RPMI7951 (cell line): ENCODE measurements at places on chromosomes 7 and 10. TPM values are rescaled to one million over a fixed set of nuclear protein-coding genes. Genes with fewer than 3 reads are reported as not detected.

DNA sequence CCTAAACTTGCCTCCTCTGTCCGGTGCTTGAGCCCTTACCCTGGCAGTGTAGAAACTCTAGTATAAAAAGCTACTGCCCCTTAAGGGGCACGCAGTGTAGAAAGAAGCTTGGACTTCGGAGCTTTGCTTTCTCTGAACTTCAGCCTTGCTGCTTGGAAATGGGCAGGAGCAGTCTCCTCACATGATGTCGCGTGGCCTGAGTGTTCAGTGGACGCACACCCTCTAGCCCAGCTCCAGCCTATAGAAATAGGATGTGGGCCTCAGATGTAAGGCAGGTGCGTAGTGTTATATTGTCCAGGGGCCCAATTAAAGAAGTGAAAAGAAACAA, 98.2 kb upstream of the PCBD1 start:
- no peak for DNase-seq

DNA sequence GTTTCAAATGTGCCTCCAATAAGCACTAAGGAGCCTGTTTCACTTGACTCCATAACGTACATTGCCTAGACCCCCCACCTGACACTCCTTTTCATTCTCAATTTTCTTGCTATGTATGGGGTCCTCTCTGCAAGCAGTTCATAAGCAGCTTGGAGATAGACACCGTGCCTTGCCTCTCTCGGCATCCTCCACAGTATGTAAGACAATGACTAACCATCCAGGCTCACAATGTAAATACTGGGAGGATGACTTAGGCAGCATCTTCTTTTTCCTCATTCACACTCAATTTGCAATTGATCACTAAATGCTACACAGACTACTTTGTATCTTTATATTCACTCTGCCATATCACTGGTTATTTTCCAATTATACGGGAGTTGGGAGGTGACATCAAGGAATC, 22.8 kb upstream of the CABCOCO1 start:
- no peak for DNase-seq

- no peak for DNase-seq
These were observed 65.0 kb downstream of the ZEB1 start for GRCh38 chr10:31383810-31384588.

The CPN1 gene
- not detected in 2 replicates for total RNA-seq

- no peak for DNase-seq
These were observed 151.3 kb upstream of the FAM20C start for GRCh38 chr7:40799-41750.

DNA sequence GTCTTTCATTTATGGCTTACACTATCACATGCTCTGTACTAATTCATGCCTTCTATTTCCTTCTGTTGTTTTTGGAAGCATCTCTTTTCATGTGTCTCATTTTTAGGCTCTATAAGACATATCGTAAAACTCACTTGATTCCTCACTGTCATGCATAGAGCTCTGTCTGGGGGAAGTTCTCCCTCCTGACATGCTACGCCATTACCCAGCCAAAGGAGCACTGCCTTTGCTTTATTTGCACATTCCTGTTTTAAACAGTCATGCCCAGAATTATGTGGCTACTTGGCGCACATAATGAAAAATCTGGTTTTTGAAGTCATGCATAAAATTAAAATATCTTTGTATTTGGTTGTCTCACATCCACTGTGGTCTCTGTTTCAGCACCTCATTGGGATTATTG, 17.6 kb upstream of the AKR1C3 start:
- no peak for DNase-seq

DNA sequence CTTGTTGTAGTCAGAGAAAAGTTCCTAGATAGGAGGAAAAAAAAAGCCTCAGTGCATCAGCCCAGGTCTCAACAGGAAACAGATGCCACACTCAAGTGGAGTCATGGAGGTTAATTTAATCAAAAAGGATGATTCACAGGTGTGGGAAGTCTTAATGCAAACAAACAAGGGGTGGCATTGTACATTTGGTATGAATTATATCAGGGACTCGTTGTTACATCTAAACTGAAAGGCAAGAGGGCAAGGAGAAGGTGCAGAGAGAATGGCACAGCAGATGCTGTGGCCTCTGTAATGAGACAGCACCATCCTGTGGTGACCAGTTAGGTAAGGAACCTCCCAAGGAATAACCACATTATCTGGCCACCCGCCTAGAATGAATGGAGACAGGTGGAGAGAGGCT, 133.7 kb downstream of the PTPRZ1 start:
- DNase-seq, result no peak

DNA sequence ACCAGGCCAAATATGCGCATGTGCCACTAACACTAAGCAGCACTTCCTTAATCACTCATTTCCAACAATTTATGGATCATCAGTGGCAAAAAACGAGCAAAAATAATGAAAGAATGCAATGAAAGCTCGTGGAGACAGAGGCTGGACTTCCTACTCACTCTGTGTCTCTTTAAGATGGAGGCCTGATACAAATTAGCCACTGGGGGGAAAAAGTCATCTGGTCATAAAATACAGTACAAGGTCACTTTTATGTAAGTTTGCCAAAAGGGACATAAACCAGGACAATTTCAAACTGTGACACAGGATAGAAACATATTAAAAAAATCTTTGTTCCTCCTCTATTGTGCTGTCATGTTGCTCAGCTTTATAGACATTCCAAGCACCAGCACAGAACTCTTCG, 101.7 kb downstream of the LMBR1 start:
- no peak for DNase-seq

DNA sequence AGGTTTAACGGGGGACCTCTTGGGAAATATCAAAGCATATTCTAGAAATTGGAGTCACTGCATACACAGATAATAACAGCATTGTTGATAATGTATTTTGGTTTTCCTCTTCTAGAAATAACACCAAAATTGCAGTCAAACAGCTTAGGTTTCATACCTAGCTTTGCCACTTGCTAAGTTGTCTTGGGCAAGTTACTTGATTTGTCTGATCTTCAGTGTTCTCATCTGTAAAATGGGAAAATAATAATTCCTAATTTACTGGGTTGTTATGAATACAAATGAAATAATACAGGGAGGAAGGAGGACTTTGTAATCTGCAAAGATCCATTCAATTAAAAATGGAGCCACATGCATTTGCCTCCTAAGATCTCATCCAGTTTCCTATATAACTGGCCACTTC, 20.3 kb upstream of the NUP205 start:
- DNase-seq, result no peak

The CYP2C8 gene
- 0.12 TPM in 1 of 2 replicates, not detected in the other for total RNA-seq

DNA sequence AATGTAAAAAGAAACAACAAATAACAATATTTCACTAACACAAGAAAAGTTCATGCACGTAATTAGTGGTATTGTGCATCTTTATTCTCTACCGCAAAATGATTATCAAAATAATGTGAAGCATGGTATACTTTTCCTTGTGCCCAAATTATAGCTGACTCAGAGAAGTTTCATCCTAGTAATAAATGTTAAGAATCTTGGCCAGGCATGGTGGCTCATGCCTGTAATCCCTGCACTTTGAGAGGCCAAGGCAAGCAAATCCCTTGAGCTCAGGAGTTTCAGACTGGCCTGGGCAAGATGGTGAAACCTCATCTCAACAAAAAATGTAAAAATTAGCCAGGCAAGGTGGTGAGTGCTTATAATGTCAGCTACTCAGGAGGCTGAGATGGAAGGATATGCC, 105.0 kb downstream of the KMT2C start:
- DNase-seq, result no peak

GRCh38 chr10:43037942-43038782, 38.7 kb upstream of the RET start:
- DNase-seq, result no peak

DNA sequence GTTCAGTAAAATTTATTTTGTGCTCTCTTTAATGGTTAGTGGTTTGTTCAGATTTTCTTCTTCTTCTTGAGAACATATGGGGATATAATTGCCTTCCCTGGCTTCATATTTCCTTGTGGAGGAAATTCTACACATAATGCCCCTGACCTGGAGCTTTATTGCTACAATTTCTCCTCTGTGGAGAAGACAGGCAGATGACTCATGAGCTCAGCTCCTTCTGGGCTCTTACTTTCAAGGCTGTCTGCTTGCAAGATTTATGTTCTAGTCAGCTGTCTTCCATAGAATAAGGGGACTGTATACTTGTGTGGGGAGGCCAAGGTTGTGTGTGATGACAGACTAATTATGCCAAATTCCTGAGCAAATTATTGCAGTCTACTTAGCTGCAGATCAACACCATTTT, 1.6 kb downstream of the LRRD1 start:
- peak; percentile 53 for DNase-seq

The TMEM236 gene
- 0.10 and 0.12 TPM in 2 replicates for total RNA-seq

DNA sequence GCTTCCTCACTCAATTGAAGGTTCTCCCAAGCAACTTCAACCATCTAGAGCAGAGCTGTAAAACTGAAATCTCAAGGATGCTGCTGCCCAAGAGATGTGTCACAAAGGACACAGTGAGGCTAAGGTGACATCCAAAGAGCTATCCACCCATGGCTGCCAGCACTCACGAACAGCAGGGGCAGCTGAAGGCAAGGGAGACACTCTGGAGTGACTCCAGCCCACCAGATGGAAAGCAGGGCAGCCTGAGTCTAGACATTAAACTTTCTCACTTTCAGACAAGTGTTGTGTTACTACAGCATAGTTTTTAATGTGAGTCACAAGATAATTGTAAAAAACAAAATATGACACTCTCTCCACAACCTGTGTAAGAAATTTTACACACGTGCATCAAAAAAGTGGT, 113.5 kb downstream of the LARP4B start:
- no peak for DNase-seq

The JAKMIP3 gene
- not detected in 2 replicates for total RNA-seq

GRCh38 chr10:70331486-70332268, 47.9 kb upstream of the NPFFR1 start:
- DNase-seq, result peak; percentile 97

GRCh38 chr7:17132726-17133125, 165.7 kb upstream of the AHR start:
- no peak for DNase-seq

DNA sequence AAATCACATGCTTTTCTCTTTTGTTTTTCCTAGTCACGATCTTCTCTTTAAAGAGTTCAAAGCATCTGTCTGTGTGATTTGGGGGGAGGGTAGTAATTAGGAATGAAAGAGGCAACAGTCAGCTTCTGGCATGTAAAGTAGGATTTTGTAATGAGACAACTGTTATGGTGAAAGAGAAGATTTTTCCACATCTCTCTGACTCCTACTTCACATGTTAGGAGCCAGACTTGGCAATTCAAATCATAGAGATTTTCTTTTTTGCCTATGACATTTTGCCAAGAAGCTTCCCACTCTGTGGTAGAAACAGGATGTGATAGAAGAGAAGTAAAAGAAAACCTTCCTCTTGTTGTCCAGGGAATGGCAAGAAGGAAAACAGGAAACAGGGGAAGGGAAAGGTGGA, 38.3 kb upstream of the KLHL7 start:
- peak; percentile 43 for DNase-seq

GRCh38 chr10:132881186-132881920, 61.0 kb downstream of the CFAP46 start:
- no peak for DNase-seq

DNA sequence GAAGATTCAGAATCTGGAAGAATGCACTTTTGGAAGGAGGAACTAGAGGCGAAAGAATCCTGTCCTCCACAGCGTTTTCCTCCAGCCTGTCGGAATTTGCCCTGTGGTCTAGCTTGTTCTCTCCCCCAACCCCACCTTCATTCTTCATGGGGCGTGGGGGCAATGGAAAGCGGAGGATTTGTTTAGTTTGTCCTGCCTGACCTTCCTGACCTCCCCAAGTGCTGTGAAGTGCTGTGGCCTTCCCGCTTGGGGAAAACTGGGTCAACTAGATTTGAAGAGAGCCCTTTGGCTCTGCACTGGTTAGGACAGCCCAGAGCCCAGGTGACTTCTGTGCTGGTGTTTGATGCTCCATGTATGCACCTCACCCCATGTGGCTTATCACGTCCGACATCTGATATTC, 49.1 kb downstream of the GATA3 start:
- no peak for DNase-seq

The CALCR gene
- not detected in 2 replicates for total RNA-seq

The PRR15 gene
- 0.10 TPM in 1 of 2 replicates, not detected in the other for total RNA-seq

DNA sequence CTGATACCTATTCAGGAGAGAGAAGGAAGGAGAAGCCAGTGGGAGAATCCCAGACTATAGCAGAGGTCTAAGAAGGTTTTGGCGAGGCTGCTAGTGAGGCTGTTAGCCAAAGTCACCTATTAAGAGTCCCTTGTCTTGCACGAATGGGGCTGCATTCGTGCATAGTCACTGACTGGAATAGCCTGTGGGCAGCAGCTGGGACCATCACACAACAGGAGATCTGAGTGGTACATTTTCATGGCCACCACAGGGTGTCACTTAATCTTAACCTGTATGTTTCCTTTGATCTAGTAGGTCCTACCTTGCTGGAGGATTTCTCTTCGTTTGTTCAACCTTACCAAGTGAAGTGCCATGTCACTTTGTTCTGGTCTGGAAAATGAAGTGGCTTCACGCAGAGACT, 319.9 kb downstream of the BMPER start:
- DNase-seq, result no peak

The PTN gene
- 26.4 and 40.4 TPM in 2 replicates for total RNA-seq

GRCh38 chr7:29518616-29519015, 45.0 kb upstream of the PRR15 start:
- no peak for DNase-seq

DNA sequence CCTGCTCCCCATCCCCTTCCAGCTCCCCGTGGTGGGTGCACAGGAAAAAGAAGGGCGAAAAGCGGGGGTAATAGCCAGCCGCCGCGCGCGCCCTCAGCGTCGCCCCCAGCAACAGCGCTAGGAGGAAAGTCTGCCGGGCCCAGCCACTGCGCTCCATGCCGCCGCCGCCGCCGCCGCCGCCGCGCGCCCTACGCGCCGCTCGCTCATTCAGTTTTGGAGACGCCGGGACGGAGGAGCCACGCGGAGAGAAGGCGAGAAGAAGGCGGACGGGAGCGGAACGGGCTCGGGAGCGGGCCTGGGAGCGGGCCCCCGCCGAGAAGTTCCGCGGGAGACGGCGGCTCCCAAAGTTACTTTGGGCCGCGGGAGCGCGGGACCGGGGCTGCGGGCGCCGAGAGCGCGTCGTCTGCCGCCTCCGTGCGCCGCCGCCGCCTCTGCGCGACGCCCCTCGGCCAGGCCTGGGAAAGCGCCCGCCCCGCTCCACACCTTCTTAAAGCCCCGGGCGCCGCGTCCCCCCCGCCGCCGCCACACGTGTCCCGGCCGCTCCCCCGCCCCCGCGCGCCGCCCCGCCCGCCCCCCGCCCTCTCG, at the start of gene RELN:
Gene RELN (minus strand): TSS at position 459 of the 585 bp plus-strand sequence. CDS start 302 bp downstream, at position 157.
- no peak for DNase-seq

The MKI67 gene
- total RNA-seq, result 41.8 and 48.5 TPM in 2 replicates

GRCh38 chr7:50792342-50793119, 9.8 kb upstream of the GRB10 start:
- peak; percentile 71 for DNase-seq

The PKD2L1 gene
- total RNA-seq, result not detected in 2 replicates

- no peak for DNase-seq
These were observed 724.5 kb downstream of the ANKRD7 start for GRCh38 chr7:118949031-118949430.

The CNTNAP2 gene
- total RNA-seq, result not detected in 2 replicates

- peak; percentile 44 for DNase-seq
These were observed 1.1 kb downstream of the NANOS1 start for GRCh38 chr10:119030421-119031250.

DNA sequence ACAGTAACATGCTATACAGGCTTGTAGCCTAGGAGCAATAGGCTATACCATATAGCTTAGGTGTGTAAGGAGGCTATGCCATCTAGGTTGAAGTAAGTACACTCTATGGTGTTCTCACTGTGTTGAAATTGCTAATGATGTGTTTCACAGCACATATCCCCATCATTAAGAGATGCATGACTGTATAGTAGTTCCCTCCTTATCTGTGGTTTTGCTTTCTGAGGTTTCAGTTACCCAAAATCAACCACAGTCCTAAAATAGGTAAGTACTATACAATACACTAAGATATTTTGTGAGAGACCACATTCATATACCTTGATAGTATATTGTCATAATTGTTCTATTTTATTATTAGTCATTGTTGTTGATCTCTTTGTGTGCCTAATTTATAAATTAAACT, 12.7 kb downstream of the FZD1 start:
- no peak for DNase-seq
